ENCODE measurements at places on chromosomes 6 and 20.

- DNase-seq, result no peak
Observed at GRCh38 chr6:38310061-38310460, 329.7 kb downstream of the BTBD9 start.

GRCh38 chr6:9095729-9096128 lies 660.4 kb upstream of the SLC35B3 start:
- DNase-seq, result no peak

DNA sequence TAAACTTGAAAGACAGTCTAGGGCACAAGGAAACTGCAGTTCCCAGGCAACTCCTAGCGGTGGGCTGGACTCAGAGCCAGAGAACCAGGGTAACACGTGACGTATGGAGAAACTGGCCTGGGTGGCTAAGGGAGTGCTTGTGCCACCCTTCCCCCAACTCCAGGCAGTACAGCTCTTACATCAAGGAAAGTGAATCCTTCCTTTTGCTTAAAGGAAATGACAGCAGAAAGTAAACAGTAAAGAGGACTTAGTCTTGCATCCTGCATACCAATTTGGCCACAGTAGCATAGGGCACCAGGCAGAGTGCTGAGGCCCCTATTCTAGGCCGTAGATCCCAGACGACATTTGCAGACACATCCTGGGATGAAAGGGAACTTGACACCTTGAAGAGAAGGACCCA lies 322.8 kb downstream of the CD109 start:
- no peak for DNase-seq

GRCh38 chr6:96611342-96611991 lies 48.5 kb downstream of the FHL5 start:
- DNase-seq, result no peak

- DNase-seq, result no peak
Observed at GRCh38 chr6:133953634-133954415, 801 bp downstream of the TBPL1 start.

- DNase-seq, result no peak
Observed at GRCh38 chr6:134609716-134610261, 291.9 kb upstream of the SGK1 start.

DNA sequence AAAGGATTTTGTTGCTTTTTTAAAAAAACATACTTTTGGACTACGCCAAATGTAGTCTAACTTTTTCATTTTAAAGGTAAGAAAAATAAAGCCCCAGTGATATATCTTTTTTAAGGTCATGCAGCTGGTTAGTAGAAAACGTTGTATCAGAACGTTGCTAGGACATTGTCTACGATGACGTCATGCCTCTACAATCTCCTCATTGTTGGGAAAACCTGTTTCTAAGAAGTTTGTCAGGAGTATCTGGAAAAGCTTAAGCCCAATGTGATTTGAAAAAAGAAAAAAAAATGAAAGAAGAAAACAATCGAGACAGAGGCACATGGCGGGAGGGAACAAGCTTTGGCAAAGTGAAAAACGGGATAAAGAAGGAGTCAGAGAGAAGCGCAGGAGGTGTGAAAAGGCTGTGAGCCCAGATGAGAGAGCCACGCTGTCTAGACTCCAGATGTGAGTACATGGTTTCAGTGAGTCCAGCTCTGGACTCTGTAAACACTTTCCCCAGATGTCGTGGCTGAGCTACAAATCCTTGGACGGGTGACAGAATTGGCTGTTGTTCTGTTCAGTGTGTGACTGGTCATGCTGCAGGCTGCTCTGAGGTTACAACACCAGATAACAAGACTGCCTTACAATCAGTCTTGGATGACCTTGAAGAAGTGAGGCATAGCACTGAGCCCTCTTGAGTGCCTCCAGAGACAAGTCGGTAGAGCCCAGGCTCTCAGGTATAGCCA lies 656.7 kb upstream of the ID4 start:
- no peak for DNase-seq

GRCh38 chr6:79802657-79803300 lies 144.6 kb downstream of the ELOVL4 start:
- no peak for DNase-seq

DNA sequence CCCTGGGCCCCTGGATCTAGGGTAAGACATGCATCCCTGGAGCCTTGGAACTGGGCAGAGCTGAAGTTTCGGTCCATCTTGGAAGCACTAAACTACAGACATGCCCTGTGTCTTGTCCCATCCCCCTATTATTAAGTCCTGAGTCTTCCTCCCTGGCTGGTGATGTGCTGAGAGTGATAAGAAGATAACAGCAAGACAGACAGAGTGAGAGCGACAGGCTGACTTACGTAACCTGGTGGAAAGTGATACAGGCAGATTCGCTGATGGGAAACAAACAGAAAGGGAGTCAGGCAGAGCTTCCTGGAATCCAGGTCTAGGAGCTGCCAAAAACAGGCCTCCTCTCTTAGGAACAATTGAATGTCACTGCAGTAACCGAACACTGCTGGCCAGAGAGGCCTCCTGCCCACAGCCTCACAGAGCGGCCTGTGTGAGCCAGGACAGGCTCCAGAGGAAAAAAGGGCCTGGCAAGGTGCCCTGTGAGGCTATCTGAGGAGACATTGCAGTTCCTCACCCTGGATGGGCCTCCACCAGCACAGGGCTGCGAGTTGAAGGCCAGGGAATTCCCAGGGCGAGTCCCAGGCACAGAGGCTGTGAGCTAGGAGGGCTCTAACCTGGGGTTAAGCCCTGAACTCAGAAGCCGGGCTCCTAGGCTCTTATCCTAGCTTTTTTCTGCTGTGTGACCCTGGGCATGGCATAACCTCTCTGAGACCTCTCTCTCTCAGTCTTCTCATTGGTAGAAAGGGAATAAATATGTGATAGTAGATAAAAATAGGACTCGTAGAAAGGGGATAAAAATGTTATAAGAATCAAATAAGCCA lies 34.2 kb upstream of the B4GALT5 start:
- no peak for DNase-seq

GRCh38 chr20:32823078-32823477 lies 3.3 kb downstream of the MAPRE1 start:
- DNase-seq, result no peak

- DNase-seq, result no peak
Observed at GRCh38 chr6:65285275-65285674, 421.8 kb downstream of the EYS start.

DNA sequence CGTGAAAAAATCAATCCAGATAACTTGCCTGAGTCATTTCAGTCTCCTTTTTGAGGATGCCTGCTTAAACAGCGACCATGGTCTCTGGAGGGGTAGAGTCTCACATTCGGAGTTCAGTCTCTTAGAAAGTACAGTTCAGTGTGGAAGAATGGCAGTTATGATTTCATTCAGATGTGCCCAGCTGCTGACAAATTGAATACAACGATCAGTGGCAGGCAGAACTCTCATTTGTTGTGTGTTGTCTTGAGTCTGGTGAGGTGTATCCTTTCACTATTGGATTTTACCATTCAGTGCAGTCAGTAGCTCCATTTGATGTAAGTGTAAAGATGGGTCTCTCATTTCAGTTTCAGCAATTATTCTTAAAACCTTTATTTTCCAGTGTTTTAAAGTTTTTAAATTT lies 639 bp upstream of the TULP4 start:
- DNase-seq, result no peak

- DNase-seq, result no peak
Observed at GRCh38 chr6:110266996-110267395, 86.8 kb downstream of the CDC40 start.

DNA sequence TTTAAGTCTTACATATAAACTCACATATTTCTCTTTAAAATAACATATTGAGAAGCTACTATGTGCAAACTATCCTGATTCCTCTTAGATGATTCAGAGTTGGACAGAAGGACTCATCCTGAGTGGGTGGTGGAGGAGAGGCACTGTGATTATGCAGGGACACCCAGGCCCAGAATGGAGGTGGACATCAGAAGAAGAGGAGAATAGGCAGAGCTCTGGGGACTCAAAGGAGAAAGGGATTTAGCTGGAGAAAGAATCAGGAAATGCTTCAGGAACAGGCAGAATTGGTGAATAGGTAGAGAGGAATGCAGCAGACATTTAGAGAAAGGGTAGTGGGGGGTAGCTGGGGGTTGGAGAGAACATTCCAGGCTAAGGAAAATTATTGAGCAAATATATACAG lies 17.4 kb downstream of the RCAN2 start:
- DNase-seq, result no peak

DNA sequence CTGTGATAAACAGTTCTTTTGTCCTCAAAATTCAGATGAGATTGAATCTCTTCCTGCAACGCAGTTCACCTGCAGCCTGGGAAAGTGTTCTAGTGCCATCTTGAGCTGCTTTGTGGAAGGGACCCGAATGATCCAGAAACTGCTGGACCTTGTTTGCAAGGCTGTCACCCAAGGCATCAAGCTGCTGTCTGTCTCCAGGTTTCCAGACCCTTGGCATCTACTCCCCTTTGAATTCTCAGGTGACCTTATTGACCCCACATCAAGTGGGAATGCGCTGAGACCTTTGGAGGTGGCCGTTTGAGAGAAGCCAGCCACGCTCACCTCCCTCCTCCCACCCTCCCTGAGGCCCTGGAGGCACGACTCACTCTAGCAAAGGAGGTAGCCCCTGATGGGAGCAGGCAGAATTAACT lies 112.5 kb downstream of the EDN3 start:
- no peak for DNase-seq

DNA sequence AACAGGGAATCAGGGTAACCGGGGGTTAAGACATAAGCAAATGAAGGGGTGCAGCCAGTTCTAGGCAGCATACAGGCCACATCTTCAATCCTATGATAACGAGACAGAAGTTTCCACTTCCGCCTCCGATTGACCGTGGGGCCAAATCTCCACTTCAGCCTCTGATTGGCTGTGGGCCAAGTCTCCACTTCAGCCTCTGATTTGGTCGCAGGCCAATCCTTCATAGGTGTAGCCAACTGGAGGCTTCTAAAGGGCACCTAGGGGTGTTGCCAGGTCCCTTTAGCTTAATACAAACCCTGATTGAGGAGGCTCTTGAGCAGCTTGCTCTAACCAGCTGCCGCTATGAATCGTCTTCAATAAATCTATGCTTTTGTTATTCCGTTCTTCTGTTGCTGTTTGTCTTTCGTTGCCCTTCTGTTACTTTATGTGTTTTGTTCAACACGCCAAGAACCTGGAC lies 2.1 kb upstream of the ERGIC3 start:
- no peak for DNase-seq

DNA sequence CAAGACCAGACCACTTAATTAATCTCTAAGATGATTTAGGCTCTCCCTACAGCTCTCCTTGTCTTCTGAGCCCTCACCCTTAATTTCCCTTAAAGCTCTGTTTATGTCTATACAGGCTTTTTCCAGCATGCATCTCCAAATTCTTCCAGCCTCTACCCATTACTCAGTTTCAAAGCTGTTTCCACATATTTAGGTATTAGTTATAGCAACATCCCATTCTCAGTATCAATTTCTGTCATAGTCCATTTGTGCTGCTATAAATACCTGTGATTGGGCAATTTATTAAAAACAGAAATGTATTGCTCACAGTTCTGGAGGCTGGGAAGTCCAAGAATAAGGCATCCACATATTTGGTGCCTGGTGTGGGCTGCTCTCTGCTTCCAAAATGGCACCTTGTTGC lies 2.3 kb upstream of the SERPINB1 start:
- DNase-seq, result no peak

- DNase-seq, result no peak
Observed at GRCh38 chr6:151330130-151330696, 61.1 kb downstream of the ZBTB2 start.

Data from activated effector memory CD4-positive, alpha-beta T cell treated with Interleukin-2 at 50 U/mL for 16 hours (primary cell).